ENCODE measurements at places on chromosomes 6 and 20.

GRCh38 chr6:155352811-155353210 lies 38.5 kb upstream of the TFB1M start:
- no peak for DNase-seq

- DNase-seq, result peak; percentile 23
Measured at GRCh38 chr6:56806368-56806767, 148.5 kb upstream of the BEND6 start.

DNA sequence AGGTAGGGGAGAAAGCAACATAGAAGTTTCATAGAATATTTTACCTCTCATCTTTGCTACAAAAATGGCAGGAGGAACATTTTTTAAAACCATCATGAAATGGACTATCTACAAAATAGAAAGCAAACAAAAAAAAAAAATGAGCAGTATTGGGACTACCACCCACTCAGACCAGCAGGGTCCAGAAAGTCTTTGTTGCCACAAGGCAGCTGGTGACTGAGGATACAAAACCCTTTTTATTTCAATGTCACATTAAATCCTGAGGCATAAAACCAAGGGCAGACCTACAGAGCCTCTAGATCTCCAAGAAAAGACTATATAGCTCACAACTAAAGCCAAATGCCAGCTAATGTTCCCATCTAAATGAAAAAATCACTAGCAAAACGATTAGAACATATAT lies 282.2 kb downstream of the PTPRK start:
- DNase-seq, result no peak

DNA sequence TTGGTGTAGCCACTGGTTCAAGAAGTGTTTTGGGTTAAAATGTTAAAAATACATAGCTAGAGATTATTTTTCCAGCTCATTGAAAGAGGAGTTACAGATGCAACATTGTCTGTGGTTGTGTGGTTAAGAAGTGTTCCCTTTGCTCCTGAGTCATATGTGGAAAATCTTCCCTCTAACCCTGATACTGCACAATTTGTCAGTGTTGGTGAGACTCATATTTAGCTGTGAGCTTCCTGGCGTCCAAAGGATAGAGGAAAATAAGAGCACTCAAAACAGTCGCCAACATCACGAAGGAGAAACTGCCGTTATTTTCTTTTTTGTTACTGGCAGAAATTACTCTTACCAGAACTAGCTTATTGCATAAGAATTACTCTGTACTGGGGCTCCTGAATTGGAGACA lies 250.4 kb downstream of the CDH4 start:
- DNase-seq, result no peak

DNA sequence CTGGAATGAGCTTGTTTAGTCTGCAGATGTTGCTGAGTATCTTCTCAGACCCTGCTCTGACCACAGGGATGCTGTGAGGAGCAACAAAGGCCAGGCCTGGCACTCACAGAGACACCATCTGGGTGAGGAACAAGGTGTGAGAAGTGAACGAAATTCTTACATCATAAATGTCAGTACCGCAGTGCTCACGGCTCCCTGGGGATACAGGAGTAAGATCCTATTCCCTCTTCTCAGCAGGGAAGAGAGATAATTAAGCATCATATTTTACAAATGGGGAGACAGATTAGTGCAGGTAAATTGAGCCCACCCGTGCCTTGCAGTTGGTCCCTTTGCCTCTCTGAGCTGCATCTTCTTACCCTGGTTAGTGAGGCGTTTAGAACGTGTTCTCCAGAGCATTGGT lies 106.2 kb downstream of the DTD1 start:
- no peak for DNase-seq

- DNase-seq, result no peak
Measured at GRCh38 chr6:45990162-45990561, 25.5 kb downstream of the CLIC5 start.

DNA sequence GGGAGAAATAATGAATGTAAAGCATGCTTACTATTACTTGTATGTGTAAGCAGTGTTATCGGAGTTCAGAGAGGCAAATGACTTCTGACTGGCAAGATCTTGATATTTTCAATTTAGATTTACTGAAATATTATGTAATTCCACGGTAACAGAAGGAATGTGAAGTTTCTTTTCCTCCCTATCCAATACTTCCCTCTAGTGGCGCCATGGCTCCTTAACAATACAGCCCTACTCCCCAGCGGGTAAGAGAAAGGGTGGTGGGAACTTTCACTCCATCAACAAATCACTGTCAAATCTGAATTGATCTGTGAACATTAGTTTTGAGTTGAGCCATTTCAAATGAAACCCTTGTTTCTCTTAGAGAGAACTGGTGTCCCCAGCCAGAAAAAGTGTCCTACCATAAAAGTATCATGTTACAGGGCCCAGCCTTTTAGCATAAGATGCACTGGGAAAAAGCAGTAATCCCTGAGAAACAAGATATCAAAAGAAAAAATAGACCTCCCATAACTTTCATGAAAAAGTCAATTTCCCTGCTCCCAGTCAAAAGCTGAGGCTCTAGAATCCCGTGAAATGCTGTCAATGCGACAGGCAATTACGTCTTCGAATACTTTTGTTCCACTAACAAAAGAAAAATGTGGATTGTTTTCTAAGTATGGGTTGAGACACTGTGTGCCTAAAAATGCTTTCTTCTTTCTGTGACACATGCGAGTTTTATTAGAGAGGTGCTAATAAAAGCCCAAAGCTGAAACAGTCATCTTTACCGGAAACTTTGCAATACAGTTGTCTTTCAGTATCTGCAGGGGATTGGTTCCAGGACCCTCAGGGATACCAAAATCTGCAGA lies 12.9 kb downstream of the COX7A2 start:
- DNase-seq, result peak; percentile 33

GRCh38 chr20:33408313-33408712 lies 7.0 kb upstream of the CDK5RAP1 start:
- DNase-seq, result no peak

DNA sequence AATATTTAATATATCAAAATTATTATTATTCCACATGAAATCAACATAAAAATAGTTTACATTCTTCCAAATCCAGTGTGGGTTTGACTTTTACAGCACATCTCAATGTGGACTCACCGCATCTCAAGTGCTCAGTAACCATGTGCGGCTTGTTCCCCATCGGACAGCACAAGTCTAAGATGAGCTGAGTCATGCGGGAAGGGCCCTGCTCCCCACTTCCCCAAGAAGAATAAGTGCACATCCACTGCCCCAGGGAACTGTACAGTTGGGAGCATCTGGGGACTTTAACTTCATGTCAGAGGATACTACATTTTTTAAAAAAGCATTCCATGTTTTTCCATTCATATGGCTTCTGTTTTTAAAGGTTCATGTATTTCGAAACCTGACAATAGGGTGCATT lies 325.6 kb downstream of the BTBD3 start:
- no peak for DNase-seq

DNA sequence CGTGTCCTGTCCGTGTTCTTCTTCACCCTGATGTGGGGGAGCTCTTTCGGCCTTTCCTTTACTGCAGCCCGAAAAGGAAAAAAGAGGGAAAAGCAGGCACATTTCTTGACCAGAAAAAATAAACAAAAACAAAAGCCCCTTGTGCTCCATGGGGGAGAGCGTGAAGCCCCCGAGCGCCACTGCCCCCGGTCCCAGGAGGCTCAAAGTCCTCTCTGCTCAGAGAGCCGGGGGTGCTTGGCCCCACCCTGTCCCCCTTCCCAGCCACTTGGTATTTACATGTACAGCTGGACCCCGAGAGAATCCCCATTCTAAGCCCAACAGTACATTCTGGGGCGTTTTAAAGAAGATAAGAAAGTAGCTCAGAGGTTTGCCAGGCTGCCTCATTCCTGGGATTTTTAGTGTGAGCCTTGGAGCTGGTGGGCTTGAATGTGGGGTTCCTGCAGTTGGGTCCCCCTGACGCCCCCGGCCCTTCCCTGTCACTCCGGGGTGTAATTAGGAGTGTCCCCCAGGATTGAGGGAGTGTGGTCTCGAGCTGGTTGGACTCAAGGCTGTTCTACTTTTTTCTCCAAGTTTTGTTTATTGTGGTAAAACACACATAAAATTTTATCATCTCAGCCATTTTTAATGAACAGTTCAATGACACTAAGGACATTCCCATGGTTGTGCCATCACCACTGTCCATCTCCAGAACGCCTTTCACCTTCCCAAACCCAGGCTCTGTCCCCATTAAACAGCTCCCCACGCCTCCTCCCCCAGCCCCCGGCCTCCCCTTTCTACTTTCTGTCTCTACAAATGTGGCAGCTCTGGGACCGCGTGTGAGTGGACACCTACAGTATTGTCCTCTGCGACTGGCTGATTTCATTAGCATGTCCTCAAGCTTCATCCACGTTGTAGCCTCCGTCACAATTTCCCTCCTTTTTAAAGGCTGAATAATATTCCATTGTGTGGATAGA lies 55.7 kb upstream of the BHLHE23 start:
- no peak for DNase-seq

- no peak for DNase-seq
Measured at GRCh38 chr20:46828471-46828870, 66.2 kb upstream of the EYA2 start.

DNA sequence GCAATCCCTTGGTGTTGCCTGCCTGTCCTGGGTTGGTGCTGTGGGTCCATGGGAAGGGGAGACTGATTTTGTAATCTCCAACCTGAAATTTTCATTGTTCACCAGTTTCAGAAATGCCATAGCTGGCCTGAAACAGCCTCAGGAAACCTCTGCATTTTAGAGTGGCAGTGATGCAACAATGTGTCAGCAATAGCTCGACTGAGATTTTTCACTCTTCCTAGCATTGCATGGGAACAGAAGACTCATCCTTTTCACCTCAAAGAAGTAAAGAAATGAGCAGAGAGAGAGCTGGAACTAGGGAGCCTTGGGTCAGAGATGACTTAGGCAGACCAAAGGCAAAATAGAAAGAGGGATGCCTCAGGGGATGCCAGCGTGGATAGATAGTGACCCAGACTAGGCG lies 23.7 kb upstream of the TMEM14A start:
- DNase-seq, result no peak

DNA sequence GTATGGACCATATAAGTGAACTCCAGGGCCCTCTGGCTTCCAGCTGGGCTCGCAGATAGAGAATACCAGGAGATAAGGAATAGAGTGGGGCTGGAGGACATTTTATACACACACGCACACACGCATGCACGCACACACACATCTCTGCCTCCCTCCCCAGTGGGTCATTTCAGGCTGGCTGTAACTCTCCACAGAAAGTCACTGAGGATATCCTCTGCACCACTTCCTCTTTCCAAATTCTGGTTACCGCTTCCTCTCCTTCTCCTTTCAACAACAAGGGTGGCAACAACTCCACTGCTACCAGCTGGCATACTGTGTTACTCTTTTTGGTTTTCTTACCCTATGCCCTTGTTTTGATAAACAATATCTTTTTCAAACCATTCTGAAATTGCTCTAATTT lies 280.2 kb downstream of the COL12A1 start:
- no peak for DNase-seq

- no peak for DNase-seq
Measured at GRCh38 chr6:33288141-33288920, 708 bp downstream of the WDR46 start.

DNA sequence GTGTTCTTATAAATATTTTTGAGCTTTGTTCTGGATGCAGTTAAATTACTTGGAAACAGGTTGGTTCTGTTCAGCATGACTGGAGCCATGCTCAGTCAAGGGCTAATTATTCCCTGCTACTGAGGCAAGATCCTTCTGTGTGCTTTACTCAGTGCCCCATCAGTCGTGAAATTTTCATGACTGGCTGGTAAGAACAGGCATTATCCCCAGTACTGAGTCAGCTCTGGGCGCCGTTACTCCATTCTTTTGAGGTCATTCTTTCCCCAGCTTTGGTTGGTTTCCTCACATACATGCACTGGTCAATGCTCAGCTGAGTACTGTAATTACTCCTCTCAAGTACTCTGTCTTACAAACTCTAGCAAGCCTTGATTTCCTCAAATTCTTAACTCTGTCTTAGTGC lies 71.3 kb downstream of the CDKAL1 start:
- no peak for DNase-seq

DNA sequence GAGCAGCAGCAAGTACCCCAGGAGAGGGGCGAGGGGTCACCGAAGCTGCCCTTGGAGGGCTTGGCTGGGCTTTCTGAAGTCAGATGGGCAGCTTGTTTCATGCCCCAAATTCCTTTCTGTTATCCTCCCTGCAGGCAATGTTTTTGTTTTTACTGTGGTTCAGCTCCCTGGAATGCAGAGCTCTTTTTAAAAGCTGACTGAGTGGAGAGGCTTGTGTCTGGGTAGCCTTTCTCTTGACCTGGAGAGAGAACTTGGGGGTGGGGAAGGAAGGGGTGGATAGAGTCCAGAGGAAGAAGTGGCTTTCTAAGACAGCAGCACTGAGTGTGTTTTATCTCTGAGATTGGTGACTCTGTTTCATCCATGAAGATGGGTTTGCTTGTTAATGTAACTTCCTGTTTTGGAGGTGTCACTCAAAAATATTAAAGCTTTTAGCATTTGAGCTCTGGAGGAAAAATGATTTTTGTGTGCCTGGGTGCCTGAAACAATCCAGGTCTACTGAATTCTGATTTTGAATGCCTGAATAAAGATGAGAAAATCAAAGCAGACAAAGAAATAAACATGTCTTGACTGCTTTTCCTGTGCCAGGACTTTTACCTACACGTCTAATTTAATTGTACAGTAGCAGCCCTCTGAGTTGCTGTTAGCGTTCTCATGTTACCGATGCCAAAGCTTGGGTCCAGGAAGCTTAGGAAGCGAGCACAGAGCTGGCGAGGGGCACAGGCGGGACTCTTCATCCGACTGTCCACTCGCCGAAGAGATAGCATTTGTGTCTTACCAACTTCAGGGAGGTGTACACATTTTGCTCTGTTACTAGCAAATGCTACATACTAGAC lies 78.2 kb upstream of the EEF1E1 start:
- DNase-seq, result peak; percentile 77

DNA sequence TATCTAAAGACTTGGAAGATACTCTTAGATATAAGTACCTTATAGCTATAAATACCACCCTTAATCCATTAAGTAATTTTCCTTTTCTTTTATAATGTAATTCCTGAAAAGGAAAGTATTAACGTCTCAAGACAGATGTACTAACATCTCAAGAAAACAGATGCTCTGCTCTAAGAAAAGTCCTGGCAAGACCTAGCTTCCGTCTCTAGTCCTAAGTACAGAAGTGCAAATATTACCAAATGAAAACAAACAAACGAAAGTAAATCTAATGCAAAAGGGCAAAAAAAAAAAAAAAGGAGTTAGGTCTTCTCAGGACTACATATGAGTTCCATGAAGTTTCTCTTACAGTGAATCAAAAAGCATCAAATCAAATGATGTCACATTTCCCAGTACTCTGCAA lies 106.8 kb upstream of the PDE10A start:
- DNase-seq, result no peak

- no peak for DNase-seq
Measured at GRCh38 chr20:42919316-42919715, 270.4 kb downstream of the PTPRT start.
